A172 (cell line): ENCODE measurements at places on chromosomes 2 and 18. TPM values are rescaled to one million over a fixed set of nuclear protein-coding genes. Genes with fewer than 3 reads are reported as not detected.

SNTG2 gene
- total RNA-seq = 0.86 TPM in 1 of 2 replicates, not detected in the other

TACR1 gene
- not detected in 2 replicates for total RNA-seq

SLC14A1 gene
- total RNA-seq = 1.6 TPM in 1 of 2 replicates, not detected in the other

ANKRD62 gene
- not detected in 2 replicates for total RNA-seq

IL18R1 gene
- total RNA-seq = not detected in 2 replicates

ABHD1 gene
- 2.2 TPM in 1 of 2 replicates, not detected in the other for total RNA-seq

C2orf72 gene
- 2.6 and 10.8 TPM in 2 replicates for total RNA-seq

ZNF385B gene
- 0.22 TPM in 1 of 2 replicates, not detected in the other for total RNA-seq

ONECUT2 gene
- total RNA-seq = 0.36 and 0.71 TPM in 2 replicates

VWA3B gene
- total RNA-seq = not detected in 2 replicates

NEUROD1 gene
- not detected in 2 replicates for total RNA-seq

DNA sequence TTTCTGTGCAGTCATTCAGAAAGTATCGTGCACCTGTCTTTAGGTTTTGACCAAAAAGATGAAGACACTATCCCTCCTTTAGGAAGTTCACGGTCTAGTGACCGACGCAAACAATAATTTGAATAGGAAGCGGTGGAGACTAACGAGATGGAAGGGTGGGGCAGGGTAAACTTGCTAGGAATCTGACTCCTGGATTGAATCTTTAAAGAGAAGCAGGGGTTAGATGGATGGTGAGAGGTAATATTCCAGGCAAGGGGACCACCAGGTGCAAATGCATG, 651 bp upstream of the TXNL1 start:
- DNase-seq = no peak

- DNase-seq = peak; percentile 62
These were observed 393.8 kb upstream of the LYPD1 start for GRCh38 chr2:133063775-133064174.

DNA sequence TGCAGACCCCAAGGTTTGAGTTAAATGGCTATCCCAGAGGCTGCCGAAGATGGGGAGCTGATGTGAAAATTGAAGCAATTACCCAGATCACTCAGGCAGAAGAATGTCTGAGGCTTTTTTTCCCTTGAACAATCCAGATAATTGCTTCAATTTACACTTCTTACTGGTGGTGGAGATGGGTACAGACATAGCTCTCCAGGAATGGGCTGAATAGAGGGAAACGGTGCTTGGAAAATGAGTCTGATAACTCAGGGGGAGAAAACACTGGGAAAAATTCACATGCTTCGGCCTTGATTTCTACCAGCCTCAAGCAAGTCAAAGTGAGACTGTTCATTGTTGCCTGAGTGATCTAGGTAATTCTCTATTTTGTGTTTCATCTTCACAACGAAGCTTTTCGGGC, 9.5 kb upstream of the KIF5C start:
- no peak for DNase-seq

GRCh38 chr2:167758292-167758691, 489.1 kb downstream of the STK39 start:
- no peak for DNase-seq

- no peak for DNase-seq
These were observed 10.3 kb upstream of the NPPC start for GRCh38 chr2:231936491-231936890.

GRCh38 chr2:143841935-143842334, 678.0 kb downstream of the ZEB2 start:
- no peak for DNase-seq

GRCh38 chr2:149005471-149006077, 32.9 kb upstream of the LYPD6B start:
- no peak for DNase-seq

GRCh38 chr2:120520929-120521912, 175.3 kb downstream of the INHBB start:
- peak; percentile 46 for DNase-seq

GRCh38 chr18:31354990-31355389, 21.6 kb upstream of the DSG4 start:
- DNase-seq = no peak

DNA sequence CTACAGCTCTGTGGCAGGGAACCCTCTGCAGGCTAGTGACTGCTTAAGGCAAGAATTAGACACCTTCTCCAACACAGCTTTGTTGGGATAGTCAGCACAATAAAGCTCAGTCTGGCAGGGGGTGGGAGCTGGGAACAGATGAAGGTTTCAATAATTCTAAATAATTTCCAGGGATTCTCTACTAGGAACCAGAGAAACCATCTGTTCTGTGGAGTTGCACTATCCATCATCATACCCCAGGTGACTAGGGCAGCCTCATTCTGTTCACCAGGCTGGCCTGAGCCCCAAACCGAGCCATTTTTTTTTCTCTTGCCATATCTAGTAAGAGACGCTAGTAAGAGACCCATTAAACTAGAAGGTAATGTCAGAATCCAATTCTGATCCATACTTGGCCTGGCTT, 35.8 kb upstream of the CYP26B1 start:
- no peak for DNase-seq

- peak; percentile 17 for DNase-seq
These were observed 6.9 kb downstream of the DCTN1 start for GRCh38 chr2:74373221-74373676.

GRCh38 chr2:66523990-66524389, 89.1 kb downstream of the MEIS1 start:
- no peak for DNase-seq

DNA sequence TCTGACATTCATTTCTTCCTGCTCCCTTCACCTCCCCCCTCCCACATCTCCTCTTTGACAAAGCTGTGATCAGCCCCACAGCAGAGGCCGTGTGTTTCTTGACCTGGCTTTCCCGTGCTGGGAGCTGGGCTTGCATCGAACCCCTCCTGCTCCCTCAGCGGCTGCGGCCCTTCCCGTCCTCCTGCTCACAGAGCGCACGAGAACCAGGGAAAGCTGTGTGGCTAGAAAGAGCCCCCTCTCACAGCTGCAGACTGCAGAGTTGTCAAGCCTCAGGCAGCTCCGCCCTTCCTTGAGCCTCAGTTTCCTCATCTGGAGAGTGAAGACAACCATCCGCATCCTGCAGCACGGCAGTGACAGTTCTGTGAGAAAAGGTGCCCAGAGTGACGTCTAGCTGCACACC, 65.7 kb upstream of the GLI2 start:
- no peak for DNase-seq

- DNase-seq = no peak
These were observed 34.2 kb downstream of the TMEM131 start for GRCh38 chr2:97961534-97961933.

DNA sequence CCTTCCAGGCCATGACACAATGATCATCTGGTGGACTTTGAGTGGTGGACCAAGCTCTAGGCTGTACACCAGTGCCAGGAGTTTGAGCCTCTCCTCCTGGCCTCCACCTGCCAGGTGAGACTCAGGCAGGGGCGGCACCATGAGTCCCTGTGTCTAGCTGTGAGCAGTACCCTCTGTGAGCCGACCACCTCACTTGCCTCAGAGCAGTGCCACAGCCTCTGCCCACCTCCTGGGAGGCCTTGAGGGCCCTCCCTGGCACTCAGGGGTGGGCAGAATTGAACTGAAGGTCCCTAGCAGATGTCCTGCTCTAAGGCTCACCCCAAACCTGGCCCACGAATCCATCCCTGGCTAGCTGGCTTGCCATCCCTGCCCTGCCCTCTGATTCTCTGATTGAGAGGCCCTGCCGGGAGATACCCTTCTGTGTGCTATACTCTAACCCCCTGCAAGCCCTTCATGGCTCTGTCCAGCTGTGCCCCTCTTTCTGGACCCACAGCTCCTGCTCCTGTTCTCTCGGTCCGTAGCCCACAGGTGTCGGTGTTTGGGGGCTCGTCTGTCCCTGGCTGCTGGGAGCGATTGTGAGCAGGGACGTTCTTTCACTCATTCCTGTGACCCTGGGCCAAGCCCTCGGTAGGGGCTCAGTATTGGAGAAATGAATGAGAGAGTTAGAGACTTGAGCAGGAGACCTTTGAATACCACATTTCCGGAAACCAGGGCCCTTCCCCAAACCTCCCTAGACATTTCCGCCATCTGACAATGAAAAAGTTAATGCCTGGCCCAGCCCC, 70.0 kb downstream of the INHBB start:
- DNase-seq = no peak

GRCh38 chr18:42100911-42101310, 145.9 kb downstream of the PIK3C3 start:
- DNase-seq = no peak

- DNase-seq = peak; percentile 2
These were observed 447.6 kb upstream of the POU3F3 start for GRCh38 chr2:104406261-104406726.

GRCh38 chr18:76472829-76473228, 22.2 kb downstream of the ZNF516 start:
- no peak for DNase-seq

- no peak for DNase-seq
These were observed 1.1 kb upstream of the CXCR4 start for GRCh38 chr2:136118819-136119716.

- DNase-seq = no peak
These were observed 39.5 kb downstream of the VWC2L start for GRCh38 chr2:214450118-214450894.
